ENCODE measurements at places on chromosomes 12 and 14. TPM values are rescaled to one million over a fixed set of nuclear protein-coding genes. Genes with fewer than 3 reads are reported as not detected.
A peak's percentile ranks its signal among the peaks of the same experiment; 100 is the strongest.

- no peak for DNase-seq
These were observed 60.9 kb downstream of the MAP3K9 start for GRCh38 chr14:70748422-70748821.

Gene CDK2
- 60.6 TPM for polyA plus RNA-seq

- no peak for DNase-seq
These were observed 15.1 kb downstream of the NCKAP5L start for GRCh38 chr12:49813131-49813530.

GRCh38 chr14:77883847-77884238, 83.9 kb downstream of the ADCK1 start:
- DNase-seq, result no peak

Gene CLMN
- 18.2 TPM for polyA plus RNA-seq

DNA sequence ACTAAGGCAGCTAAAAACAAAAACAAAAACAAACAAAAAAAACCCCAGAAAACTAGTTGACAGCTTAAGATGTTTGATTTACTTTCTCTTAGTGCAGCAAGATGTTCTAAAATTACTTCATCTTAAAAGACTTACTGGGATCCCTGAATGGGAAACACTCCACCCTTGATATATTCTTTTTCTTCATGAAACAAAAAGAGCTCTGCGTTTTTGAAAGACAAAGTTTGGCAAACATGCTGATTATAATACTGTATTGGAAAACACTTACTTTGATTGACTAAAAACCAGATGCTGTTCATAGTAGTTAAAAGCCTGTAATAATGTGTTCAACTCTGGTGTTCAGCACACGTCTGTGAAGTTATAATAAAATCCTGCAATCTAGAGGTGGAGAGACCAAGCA, 136.8 kb downstream of the SRGAP1 start:
- DNase-seq, result no peak

GRCh38 chr14:31391473-31391872, 28.9 kb downstream of the HEATR5A start:
- DNase-seq, result no peak

Gene BCL2L2
- 54.4 TPM for polyA plus RNA-seq

- DNase-seq, result no peak
These were observed 106.1 kb upstream of the ANO4 start for GRCh38 chr12:100688451-100688864.

Gene KRT6C
- not detected for polyA plus RNA-seq

DNA sequence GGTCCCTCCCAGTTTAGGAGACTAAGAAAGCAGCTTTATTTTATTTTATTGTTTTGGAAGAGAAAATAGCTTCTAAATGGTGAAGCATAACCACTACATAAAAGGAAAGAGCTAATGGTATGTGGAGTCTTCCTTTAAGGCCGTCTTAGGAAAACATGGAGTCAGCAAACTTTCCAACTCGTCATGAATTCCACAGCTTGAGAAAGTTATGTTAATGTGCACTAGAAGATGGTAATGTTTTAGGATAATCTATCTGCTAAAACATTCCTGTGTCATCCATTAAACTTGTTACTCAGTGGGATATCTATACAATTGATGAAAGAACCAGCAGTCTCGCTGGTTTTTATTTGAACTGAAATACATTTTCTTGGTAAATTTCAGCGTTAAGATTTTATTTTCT, 448.4 kb upstream of the SEL1L start:
- no peak for DNase-seq

Gene RIPK3
- polyA plus RNA-seq, result 3.8 TPM

DNA sequence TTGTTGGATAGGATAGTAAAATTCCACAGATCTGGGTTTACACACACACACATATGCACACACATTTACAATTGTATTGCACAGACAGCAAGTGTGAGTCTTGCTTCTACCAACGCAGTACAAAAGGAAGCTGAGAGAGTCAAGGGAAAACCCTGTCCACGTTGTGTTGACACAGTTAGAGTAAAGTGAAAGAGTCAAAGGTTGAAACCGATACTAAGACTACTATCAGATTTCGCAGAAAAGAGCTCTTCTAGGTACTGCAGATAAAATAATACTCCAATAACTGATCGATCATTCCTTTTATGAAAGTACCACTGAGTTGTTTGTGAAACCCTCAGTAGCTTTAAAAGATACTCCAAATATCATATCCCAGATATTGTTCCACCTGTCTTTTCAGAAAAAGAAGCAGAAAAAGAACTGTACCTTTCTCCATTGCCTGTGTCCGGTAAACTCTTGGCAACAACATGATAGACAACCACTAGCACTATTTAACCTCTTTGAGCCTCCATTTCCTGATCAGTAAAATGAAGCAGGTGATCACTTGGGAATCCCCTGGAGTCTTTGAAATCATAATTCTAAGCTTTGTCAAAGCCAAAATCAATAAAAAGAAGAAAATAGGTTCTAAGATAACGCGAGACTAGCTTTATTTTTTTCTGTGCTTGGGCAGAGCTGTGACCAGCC, 224.6 kb upstream of the FOXN3 start:
- DNase-seq, result no peak

DNA sequence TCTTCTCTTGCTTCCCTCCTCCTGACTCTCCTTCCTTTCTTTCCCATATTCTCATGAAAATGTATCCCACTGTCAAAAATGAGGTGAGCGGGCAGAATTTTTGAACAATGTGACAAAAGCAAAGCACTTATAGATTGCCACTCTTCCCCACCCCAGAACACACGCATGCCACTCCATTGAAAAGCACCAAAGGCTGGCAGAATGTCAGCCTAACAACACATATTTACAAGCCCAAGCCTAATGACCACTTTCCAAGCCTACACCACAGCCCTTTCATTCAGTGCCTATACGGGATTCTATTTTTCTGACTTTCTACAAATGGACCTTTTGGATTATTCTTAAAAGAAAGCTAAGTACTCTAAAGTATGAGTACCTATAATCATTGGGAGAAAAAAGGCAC, 62.9 kb upstream of the METAP2 start:
- no peak for DNase-seq

Gene OTX2
- not detected for polyA plus RNA-seq

- no peak for DNase-seq
These were observed 17.9 kb downstream of the CPM start for GRCh38 chr12:68915055-68915454.

GRCh38 chr14:87084908-87085307, 908.1 kb downstream of the GALC start:
- DNase-seq, result no peak

- peak; percentile 73 for DNase-seq
These were observed at the start of gene AP1G2 for GRCh38 chr14:23567186-23568020. Gene AP1G2, minus strand, starts transcription at chr14:23567791. Its CDS starts 477 bp downstream, at chr14:23567314.

DNA sequence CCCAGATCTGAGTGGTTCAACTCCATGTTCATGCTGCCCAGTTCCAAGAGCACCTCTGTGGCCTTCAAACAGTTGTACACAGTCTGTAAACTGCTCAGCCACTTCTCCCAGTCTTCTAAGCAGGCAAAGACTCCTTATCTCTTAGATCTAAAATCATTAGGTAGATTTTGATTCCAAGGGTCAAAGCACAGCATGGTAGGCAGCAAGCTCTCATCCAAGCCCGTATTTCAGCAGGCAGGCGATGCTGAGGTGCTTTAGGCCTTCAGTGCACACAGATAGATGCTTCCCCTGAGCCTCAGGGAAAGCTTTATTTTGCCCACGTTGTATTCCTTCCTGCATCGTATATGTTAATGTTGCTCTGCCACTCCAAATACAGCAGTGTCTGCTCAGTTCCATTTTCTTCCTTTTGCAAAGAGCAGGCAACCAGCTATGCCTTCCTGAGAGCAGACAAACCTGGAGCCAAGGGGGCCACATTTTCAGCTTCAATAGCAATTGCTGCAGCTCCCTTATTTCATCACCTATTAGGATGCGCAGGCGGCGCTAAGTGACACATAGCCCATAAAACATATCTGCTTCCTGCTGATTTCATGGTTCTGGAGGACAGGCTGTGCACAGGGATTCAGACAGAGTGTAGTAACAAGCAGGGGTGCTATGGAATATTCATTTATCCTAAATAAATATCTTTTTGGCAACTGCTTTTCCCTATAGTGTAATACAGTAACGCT, 67.5 kb downstream of the ETV6 start:
- no peak for DNase-seq

DNA sequence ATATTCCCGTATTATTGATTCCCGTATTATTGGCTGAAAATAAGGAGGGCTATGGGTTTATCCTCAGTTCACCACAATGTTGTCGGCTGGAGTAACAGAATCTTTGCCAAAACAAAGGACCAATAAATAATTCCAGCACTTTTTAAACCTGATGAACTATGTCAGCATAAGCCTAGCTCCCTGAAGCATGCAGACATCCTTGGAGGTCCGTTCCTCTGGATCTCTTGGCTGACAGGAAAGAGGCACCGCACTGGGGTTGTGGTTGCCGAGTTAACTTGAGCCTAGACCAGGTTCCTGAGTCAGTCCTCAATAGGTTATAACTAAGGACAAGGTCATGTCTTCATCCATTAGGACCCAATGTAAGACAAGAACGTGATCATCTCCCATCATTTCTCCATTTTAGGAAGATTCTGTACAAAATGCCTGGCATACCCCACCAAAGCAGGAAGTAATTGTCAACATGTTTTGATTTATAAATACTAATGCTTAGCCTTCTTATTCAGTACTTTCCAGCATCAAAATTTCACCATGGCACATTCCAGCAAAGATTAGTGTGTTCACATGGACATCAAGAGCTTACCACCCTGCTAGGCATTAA, 36.6 kb downstream of the NID2 start:
- no peak for DNase-seq

DNA sequence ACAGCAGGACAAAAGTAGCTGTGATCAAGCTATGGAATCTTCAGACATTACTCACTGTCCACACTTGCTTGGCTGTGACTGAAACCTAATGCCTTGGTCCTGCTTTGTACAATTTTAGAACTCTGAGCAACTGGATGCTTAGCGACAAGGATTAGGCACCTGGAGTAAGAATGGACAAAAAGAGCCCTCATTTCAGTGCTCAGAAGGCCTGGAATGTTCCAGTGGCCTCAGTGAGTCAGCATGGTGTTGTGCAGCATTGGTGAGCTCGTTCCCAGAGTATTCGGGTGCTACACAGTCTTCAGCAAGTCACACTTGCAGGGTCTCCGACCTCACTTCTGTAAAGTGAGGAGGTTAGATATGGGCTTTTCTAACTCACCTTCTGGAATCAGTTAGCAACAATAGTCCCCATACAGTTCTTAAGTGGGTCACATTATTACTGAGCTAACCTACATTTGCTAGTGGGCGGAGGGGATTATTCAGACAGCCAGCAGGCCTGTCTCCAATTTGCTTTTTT, 108.0 kb upstream of the MDM1 start:
- no peak for DNase-seq

DNA sequence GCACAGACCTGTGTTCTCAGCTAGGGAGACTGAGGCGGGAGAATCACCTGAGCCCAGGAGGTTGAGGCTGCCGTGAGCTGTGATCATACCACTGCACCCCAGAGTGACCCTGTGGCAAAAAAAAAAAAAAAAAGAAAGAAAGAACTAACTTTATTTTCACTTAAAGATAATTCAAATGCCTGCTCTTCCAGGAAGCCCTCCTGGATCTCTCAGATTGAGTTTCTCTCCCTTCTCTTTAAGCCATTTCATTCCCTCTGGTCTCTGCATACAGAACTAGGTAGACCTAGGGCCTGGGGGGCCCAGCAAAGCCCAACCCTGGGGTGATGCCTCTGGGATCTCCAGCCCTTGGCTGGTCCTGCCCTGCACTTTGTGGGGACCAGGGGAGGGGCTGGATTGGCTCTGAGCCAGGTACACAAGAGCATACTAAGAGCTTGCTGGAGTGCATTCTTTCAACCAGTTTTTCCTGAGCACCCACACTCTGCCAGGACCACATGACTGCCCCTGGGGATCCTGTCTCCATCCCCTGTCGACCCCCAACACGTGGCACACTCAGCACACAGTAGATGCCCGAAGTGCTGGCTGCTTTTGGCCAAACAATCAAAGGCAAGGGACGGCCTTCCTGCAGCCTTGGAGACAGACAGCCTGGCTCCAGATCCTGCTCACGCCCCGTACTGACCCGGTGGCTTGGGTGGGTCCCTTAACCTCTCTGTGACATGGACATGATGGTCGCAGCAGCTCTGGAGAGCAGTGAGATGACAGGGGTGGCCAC, 52.7 kb downstream of the CYP46A1 start:
- DNase-seq, result no peak

DNA sequence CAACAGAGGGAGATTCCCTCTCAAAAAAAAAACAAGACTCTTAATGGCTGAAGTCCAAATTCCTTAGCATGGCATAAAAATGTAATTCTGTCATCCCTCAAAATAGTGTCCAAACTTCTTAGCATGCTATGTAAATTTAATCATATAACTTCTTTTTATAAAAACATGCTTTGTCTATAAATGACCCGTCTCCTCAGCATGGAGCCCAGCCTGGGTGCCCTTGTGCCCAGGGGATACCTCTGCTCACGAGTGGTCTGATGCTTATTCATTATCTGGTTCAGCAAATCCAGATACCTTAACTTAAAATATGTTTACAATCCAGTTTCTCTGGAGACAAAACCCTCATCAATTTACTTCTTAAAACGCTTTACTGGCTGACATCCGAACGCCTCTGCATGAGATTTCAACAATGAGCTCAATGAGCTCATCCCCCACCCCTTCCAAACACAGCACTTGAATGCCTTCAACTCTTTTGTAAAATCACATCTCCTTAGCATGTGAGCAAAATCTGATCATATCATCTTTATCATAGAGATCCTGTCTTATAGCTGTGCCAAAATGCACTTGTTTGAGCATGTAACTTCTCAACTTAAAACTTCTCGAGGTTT, 15.7 kb downstream of the RTL1 start:
- DNase-seq, result no peak

DNA sequence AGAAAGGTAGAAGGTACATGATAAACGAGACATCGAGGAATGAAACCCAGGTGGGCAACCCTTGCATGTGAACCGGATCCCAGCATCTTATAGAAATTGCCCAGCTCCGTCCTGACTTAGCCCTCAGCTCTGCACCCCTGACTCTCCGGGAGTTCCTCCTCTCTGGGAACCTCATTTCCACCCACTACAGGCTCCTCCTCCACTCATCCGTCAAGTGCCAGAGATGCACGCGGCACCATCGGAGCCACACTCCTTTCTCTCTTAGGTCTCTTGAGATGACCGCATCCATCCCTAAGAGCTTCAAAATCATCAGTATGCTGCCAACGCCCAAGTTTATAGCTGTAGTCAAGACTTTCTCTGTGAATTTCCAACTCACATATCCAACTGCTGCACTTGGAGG, 84.7 kb downstream of the TTC7B start:
- no peak for DNase-seq

Gene CAPZA3
- 0.55 TPM for polyA plus RNA-seq

DNA sequence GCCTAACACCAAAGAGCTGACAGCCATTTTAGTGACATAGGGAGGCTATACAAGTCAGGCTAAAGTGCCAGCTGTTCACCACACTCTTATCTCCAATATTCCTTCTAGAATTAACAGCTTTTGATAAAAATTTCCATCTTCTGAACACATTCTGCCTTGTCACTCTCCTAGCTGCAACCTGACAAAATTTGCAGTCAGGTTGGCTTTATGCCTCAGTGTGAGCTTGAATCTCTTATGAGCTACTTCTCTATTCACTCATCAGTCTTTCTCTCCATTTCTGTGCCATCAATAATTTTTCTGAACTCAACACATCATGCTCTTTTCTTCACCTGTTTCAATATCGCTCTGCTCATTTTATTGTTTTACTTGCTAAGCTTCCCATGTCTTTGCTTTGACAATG, 50.2 kb downstream of the TMTC1 start:
- DNase-seq, result no peak

Gene ATF1
- polyA plus RNA-seq, result 43.2 TPM

Measured in renal pelvis (tissue), 12 donors.